ENCODE measurements at places on chromosomes 3 and 15.
A peak's percentile ranks its signal among the peaks of the same experiment; 100 is the strongest.

GRCh38 chr15:31605467-31605931, 278.9 kb downstream of the KLF13 start:
- no peak for DNase-seq

DNA sequence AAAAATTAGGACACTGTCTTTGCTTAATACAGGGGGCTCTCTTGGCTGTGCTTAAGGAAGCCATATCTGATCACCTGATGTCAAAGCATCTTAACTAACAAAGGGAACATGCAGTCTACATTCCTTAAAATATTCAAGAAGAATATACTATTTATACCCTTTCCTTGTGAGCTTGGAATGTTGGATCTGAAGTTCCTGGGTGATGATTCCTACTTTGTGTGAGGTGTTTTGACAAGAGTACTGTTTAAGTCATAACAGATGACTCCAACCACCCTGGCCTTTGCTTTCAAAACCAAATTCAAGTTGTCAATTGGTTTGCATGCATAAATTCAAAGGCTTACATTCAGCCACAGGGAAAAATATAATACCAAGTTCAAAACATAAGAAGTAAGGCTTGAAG, 862.7 kb upstream of the SEMA6D start:
- DNase-seq = no peak

DNA sequence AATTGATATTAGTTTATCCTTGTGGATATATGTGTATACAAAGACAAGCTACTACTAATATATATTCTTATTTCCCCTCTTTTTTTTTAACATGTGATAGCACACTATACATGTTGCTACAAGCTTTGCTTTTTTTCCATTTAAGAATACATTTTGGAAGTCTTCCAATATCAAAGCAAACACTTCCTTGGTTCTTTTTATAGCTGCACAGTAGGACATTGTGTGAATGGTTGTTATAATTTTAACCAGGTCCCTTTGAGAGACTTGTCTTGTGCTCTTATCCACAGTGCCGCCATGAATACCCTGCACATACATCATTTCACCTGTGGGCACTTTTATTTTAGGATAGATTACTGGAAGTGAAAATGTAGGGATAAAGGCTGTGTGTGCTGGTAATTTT, 88.7 kb downstream of the CACNA2D3 start:
- peak; percentile 8 for DNase-seq

DNA sequence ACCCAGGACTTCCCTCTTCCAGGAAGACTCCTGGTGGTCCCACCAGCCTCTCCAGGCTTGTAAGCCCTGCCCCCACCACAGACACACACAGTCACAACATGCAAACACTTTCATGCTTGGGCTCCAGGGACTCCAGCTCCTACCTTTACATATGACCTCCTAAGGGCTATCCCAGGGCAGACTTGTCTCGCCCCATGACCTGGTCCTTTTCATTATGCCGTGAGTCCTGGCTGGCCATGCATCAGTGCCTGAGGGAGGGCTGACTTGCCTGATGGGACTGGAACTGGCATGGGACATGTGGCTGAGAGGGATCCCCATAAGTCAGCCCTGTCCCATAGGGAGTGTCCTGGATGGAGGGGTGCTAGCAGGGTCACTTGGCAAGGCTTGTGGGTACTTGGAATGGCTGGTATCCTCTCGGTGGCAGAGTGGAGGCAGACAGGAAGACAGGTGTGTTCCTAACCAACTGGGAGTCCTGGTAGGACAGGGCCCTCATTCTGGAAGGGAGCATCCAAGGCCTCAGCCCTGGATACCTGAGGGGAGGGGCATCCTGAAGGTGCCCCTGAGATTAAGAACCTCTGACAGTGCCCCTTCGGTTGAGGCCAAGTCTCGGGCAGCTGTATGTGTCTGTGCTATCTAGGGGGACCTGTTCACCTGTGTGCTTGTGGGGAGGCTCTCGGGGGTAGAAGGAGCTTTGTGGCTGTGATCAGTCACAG, 540 bp upstream of the HHATL start:
- no peak for DNase-seq

DNA sequence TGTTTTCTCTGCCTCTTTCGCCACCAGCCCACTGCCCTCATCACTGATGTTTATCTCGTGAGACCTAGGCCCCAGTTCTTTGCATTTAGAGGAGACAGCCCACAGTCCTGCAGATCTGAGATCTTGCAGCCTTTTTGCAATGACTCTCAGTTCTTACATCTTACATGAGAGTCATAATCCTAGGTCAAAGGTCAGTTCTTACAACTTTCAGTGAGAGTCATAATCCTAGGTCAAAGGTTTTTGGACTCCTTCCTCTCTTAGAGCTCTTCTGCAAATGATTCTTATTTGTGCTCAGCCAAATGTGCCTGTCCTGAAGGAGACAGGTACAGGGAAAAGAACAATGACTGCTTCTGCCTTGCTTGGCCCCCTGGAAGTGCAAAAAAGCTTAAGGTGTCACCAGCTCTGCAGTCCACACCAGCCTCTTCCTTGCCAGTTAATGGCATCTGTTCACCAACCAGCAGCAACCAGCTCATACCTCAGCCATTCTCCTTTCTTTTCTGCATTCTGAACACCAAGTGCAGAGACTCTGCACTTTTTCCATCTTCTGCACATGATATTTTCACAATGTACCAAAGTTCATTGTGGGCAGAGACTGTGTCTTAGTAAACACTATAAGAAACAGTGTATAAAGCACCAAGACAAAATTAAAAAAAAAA, 67.1 kb downstream of the ABHD5 start:
- no peak for DNase-seq

GRCh38 chr3:128318275-128318941, 148.3 kb downstream of the DNAJB8 start:
- DNase-seq = no peak

- no peak for DNase-seq
These were observed 2.7 kb upstream of the APPL1 start for GRCh38 chr3:57224856-57225255.

DNA sequence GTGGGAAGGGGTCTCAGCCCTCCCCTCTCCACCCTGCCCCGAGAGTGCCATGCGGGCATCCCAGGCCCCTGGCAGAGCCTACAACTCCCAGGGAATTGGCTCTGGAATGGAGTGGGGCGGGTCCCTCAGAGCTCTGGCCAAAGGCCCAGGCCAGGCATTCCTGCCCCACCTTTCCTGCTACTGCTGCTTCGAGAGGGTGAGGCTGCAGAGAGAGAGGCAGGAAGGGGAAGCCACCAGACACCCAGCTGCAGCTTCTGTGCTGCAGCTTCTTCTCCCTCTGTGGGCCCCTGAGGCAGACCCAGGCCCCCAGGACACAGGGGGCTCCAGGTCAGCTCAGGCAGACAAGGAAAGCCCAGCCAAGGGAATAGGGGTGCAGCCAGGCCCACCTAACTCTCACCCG, 2.7 kb downstream of the ALS2CL start:
- DNase-seq = no peak

DNA sequence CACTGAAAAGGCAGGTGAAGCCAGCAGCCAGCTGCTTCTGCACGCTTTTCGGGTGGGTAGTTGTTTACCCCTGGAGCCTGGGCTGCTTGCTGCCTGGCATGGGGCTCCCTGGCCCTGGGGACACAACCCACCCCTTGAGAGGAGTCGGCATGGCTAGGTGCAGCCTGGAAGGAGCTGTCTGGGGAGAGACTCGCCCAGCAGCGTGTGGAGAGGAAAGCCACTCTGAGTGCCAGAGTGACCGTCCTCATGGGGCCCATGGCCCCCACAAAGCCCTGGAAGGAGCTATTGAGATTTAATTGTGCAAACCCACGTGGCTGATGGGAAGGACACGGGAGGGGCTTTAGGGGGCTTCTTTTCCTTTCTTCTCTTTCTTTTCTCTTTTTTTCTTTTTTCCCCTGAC, 137.5 kb downstream of the OPA1 start:
- no peak for DNase-seq

- no peak for DNase-seq
These were observed 2.6 kb upstream of the ALCAM start for GRCh38 chr3:105364128-105364527.

GRCh38 chr3:171176244-171176933, 149.9 kb upstream of the SLC2A2 start:
- DNase-seq = no peak

DNA sequence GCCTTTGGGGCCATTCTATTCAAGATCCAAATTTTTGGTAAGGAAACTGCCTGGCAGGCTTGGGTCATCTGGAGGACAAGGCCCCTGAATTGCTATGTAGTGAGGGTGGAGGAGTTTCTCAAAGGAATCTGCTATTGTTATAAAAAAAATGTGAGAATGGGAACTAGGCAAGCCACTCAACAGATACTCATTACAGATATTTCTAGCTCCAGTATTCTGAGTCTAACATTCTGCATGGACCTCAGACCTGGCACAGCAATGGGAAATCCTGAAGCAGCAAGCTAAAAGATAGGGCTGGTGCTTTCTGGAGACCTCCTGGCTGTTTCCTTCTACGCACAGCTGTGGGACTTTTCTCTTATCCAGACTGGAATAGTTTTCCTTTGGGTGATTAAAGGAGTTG, 430.7 kb upstream of the RBMS3 start:
- DNase-seq = no peak

DNA sequence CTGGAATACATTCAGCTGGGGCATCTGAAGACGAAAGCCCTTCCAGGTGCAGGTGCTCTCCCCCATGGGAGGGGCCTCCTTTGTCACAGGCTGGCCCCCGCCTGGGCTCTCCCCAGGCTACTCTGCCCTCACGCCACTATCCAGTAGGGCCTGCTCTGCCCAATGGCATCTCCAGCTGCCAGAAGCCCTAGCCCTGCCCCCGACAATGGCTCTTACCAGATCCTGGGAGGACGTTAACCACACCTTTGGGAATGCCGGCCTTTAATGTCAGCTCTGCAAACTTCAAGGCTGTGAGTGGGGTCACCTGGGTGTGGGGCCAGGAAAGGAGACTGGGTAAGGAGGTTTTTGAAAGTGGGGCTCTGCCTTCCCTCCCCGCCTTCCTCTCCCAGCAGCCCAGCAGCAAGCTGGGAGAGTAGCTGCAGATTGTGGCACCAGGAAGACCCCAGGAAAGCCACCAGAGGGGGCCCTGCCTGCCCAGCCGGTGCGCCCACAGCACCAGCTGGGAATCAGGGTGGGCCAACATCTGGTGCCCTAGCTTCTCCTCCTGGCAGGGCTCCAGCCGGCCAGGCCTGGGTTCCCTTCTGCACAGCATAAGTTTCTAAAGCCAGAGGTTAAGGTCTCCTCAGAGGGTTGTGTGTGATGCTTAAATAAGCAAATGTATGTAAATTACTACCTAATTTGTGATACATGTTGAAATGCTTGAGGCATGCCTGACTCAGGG, 40.4 kb upstream of the SLC41A3 start:
- DNase-seq = no peak

- DNase-seq = no peak
These were observed 7.8 kb downstream of the DNASE1L3 start for GRCh38 chr3:58202917-58203360.

DNA sequence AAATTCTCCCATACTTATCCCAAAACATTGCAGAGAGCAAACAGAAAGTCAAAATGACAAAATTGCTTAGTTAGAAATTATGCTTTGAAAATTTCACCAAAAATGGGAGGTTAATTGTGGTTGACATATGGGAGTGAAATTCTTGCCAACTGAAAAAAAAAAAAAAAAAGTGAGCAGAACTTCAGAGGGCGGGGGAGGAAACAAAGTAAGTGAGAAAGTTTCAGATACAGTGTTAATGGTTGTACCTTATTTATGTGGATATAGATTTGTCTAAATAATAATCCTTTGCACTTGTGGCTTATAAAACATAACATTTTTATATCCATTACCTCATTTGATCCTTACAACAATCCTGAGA, 91.5 kb upstream of the RAP2B start:
- DNase-seq = no peak

DNA sequence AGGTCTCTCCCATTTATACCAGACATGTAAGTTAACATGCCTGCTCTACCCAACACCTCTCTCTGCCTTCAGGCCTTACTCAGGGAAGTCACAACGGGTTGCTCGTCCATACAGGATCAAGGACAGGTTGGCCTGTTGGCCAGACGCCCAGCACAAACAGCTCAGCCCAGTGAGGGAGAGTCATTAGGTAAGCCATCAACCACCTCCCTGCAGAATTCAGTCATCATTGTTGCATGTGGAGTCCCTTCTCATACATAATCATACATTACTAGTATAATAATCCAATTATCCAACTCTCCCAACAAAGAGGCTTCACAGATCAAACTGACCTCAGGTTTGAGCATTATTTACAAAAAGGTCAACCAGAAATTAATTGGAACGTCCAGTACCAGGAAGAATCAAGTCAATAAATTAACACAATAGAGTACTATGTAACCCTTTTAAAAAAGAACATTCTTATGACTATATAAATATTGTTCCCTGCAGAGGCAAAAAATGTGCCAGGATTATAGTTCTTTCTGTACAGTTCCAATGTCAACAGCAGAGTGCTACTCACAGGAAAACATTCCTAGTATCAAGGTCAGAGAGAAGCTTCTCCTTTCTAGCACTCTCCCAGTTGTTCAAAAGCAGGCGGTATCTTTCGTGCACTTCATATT, 33.2 kb downstream of the HOMER2 start:
- no peak for DNase-seq

GRCh38 chr15:62951481-62951880, 91.1 kb upstream of the TPM1 start:
- no peak for DNase-seq

DNA sequence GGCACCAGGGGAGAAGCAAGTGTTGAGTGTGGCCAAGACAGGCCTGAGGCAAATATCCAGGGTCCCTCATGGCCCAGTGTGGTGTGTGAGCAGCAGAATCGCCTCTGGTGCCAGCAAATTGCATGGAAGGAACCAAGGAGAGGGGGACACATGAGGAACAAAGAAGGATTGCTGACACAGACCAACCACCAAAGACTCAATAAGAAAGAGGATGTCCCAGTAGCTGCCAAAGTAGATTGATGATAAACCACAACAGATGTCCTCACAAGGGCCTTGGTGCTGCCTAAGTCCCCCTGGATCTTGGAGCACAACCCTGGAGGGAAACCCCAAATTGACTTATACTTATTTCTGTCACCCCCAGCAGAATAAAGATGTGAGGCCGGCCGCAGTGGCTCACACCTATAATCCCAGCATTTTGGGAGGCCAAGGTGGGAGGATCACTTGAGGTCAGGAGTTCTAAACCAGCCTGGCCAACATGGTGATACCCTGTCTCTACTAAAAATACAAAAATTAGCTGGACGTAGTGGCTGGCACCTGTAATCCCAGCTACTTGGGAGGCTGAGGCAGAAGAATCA, 10.6 kb downstream of the SRGAP3 start:
- DNase-seq = no peak

DNA sequence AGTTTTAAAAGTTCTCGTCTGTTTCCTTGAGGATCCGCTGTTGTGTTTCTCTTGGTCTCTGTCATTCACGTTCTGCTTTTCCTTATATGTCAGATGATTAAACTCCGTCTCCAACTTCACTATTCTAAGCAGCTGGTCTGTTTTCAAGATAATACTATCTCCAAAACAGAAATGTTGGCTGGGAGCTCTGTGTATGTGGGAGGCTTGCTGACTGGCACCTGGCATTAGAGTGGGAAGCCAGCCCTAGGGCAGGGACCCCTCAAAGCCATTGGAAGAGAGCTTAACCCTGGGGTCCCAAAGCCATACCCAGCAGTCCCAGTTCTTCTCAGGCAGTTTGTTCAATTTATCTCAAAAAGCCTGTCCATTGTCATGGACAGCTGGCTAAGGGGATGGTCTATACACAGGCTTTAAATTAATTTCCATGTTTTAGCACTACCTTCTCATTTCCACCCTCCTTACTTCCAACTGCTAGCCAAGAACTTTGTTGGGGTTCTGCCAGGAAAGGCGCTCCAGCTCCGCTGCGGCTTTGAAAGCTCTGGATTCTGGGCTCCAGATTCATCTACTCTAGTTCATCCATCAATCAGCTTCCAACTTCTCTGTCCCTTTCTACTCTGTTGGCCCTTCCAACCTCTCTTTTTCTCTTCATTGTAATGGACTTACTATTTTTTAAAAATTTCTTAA, 9.2 kb downstream of the BTBD1 start:
- no peak for DNase-seq

- no peak for DNase-seq
These were observed 10.9 kb downstream of the SLCO2A1 start for GRCh38 chr3:134018850-134019249.

Measured in NCI-H187 (cell line).